ENCODE measurements at places on chromosomes 3 and 15.

DNA sequence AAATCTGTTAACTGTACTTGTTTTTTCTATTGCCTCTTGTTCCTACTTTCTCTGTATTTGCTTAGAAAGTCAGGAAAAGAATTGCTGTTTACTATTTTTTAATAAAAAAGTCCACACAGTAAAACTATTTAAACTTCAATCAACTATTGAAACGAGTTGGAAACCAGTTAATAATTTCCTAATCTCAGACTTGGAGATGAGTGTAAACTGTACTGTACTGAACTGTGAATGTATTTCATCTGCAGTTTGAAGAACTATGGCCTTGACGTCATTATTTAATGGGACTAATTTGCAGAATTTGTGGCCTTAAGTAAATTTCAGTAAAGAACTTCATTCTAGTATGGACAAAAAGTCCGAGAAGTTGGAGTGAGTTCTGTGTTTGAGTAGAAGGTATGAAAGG, 89.1 kb downstream of the LRRC28 start:
- no peaks in the 10 kb centered on the region for H3K36me3 ChIP-seq
- peaks cover 14% of the 10 kb centered on the region for H3K4me1 ChIP-seq

DNA sequence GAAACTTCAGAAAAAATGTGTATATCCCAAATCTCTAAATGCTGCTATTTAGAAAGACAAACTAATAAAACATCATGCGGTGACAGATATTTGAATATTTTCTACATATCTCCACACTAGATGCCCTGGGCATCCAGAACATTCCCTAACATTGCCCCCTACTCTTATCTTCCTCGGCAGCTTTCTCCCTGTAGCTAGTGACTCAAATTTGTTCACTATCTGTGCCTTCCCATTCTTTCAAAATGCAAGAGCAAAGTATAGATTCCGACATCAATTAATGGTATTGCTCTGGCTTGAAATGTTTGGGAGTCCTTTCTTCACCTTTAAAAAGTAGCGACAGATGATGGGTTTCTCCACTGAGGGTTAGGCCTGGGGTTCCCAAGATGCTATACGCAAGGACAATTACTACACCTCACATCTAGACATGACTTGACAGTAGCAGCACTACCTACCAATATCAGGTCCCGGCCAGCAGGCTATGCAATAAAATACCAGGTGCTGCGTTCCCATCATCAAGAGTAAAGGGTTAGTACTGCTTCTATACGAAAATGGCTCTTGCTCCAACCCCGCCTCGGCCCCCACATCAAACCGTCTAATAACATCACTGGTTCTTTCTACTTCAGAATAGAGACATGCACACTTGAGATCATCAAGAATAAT, 631 bp downstream of the UBR1 start:
- peaks cover 8% of the 10 kb centered on the region for H3K36me3 ChIP-seq
- H3K4me1 ChIP-seq = 0 out of 2 replicates have a peak, but pooled peaks cover 2% of the 10 kb centered on the region
- DNase-seq = peak; percentile 5
- H3K27ac ChIP-seq = peak overlapping the region; percentile 78
- peak overlapping the region; percentile 85 for H3K4me3 ChIP-seq

- peak overlapping the region; percentile 79 for H3K27ac ChIP-seq
- no peak overlapping the region for H3K4me3 ChIP-seq
- H3K27me3 ChIP-seq = no peaks in the 10 kb centered on the region
- H3K36me3 ChIP-seq = peaks cover 27% of the 10 kb centered on the region
- peaks cover 11% of the 10 kb centered on the region for H3K4me1 ChIP-seq
Measured at GRCh38 chr3:43707998-43708397, 17.3 kb downstream of the ABHD5 start.

DNA sequence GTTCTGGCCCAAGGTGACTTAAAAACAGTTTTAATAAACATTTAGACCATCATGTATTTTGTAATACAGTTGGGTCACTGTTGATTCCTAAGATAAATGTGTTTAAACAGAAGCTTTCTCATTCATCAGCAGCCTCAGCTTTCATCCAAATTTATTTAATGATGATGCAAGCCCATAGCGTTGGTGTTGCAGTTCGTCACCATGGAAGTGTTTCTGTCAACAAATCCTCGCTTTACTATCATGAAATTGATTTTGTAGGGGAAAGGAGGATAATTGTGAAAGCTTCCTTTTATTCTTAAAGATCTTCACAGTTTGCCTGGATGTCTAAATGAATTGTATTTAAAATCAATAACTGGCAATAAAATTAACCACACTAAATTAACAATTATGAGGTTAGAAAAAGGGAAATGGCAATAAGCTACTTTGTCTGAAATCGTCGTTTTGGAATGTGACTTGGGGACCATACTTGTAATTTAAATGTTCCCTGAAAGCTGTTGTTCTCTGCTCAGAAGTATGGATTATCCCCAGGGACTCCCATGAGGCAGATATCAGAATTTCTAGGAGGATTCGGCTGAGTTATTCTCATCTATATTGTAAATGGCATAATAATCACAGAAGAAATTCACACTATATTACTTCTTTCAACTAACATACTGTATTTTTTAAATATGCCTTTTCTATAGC, 29.0 kb downstream of the CMSS1 start:
- H3K27ac ChIP-seq = no peak overlapping the region
- H3K27me3 ChIP-seq = no peaks in the 10 kb centered on the region
- H3K4me1 ChIP-seq = peaks cover 15% of the 10 kb centered on the region

DNA sequence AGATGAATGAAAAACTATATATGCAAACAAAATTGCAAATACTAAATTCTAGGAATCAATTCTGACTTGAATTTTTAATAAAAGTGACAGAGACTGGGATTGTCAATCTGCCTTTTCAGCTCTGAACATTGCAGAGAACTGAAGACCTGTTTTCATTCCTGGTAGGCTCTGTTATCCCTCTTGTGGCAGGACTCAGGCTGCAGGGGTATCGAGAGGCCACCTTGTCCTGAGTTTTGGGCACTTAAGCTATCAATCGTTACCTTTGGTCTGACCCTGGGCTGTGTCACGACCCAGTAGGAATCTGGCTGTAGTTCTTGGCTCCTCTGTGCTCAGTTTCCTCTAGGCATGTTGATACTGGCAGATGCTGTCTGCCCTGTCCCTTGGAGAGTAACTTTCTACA, 238.0 kb downstream of the CACNA2D3 start:
- no peaks in the 10 kb centered on the region for H3K36me3 ChIP-seq
- H3K27me3 ChIP-seq = no peaks in the 10 kb centered on the region
- DNase-seq = no peak

DNA sequence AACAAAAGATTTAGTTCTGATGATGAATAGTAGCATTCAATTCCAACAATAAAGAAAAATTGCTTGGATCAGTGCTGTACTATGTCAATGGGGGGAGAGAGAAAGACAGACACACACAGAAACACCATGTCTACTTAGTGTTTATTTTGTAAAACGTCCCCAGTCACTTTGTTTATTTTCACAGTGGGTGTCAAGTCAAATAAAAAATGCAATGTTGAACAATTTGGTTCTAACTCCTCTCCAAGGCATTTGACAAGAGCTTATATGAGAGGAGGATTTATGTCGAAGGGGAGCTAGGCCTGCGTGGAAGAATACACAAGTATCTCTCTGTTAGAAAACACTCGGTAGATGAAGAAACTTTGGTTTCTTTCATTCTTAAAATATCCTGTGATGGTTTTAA, 201.7 kb upstream of the SLC2A2 start:
- H3K36me3 ChIP-seq = peaks cover 1% of the 10 kb centered on the region
- no peak overlapping the region for H3K4me3 ChIP-seq
- peaks cover 2% of the 10 kb centered on the region for H3K4me1 ChIP-seq

DNA sequence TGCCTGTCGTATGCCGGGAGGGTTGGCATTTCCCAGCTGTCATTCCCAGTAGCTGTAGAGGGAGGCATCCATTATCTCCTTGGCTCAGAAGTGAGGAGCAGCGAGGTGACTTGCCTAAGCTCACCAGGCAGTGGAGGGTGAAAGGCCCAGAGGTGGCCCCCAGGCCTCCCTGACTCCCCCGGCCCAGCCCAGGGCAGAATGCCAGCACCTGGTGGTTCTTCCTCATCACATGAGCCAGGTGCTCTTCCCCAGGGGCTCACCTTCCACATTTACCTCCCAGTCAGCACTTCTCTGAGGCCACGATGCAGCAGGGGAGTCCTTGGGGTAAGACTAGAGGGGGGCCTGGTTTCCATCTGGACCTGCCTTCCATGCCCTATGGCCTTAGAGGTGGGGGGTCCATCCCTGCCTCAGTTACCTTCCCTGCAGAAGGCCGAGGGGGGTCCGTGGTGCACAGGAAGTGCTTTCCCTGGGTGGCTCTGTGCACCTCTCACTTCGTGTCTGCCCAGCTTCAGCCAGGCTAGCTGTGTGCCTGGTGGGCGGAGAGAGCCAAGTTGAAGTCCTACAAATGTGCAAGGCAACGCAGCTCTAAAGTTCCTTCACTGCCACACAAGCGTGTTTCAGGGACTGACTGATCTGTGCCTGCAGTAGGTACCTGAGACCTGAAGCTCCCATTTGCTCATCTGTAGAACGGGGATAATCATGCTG, 70.3 kb upstream of the PLXNA1 start:
- peaks cover 6% of the 10 kb centered on the region for H3K4me1 ChIP-seq
- DNase-seq = no peak
- no peaks in the 10 kb centered on the region for H3K36me3 ChIP-seq
- no peak overlapping the region for H3K27ac ChIP-seq

GRCh38 chr15:38454696-38455090, 766 bp downstream of the FAM98B start:
- 0 out of 2 replicates have a peak, but pooled peaks cover 3% of the 10 kb centered on the region for H3K27me3 ChIP-seq
- peak overlapping the region; percentile 98 for H3K27ac ChIP-seq
- peaks cover 4% of the 10 kb centered on the region for H3K36me3 ChIP-seq
- peaks cover 3% of the 10 kb centered on the region for H3K4me1 ChIP-seq
- H3K4me3 ChIP-seq = peak overlapping the region; percentile 87
- DNase-seq = peak; percentile 19

- no peak overlapping the region for H3K4me3 ChIP-seq
- no peak for DNase-seq
- H3K36me3 ChIP-seq = no peaks in the 10 kb centered on the region
- no peaks in the 10 kb centered on the region for H3K27me3 ChIP-seq
- H3K27ac ChIP-seq = no peak overlapping the region
Measured at GRCh38 chr3:161139686-161140085, 34.5 kb upstream of the B3GALNT1 start.

- no peak overlapping the region for H3K27ac ChIP-seq
- H3K4me3 ChIP-seq = no peak overlapping the region
- H3K4me1 ChIP-seq = peaks cover 3% of the 10 kb centered on the region
- peak; percentile 27 for DNase-seq
- no peaks in the 10 kb centered on the region for H3K36me3 ChIP-seq
Measured at GRCh38 chr3:44981220-44981619, 5.2 kb downstream of the EXOSC7 start.

DNA sequence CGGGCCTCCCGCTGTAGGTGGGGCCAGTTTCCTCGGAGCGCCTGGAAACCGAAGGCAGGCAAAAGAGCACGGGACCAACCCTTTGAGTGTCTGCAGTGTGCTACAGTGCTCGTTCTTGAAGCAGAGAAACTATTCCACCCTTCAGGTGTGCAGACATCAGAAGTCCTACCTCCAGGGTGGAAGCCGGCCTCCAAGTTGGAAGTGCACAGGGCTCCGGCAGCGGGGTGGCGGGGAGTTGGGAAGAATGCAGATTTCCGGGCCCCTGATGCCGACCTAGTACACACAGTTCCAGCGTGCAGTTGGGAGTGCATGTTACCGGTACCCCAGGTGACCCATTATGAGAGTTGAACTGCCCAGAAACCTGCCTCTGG, 3.0 kb downstream of the KLF13 start:
- H3K27me3 ChIP-seq = no peaks in the 10 kb centered on the region
- H3K4me3 ChIP-seq = no peak overlapping the region
- DNase-seq = no peak
- no peaks in the 10 kb centered on the region for H3K36me3 ChIP-seq
- H3K4me1 ChIP-seq = peaks cover 7% of the 10 kb centered on the region

GRCh38 chr15:82184776-82185175, 77.8 kb downstream of the EFL1 start:
- H3K4me3 ChIP-seq = no peak overlapping the region
- no peak overlapping the region for H3K27ac ChIP-seq
- H3K36me3 ChIP-seq = no peaks in the 10 kb centered on the region

DNA sequence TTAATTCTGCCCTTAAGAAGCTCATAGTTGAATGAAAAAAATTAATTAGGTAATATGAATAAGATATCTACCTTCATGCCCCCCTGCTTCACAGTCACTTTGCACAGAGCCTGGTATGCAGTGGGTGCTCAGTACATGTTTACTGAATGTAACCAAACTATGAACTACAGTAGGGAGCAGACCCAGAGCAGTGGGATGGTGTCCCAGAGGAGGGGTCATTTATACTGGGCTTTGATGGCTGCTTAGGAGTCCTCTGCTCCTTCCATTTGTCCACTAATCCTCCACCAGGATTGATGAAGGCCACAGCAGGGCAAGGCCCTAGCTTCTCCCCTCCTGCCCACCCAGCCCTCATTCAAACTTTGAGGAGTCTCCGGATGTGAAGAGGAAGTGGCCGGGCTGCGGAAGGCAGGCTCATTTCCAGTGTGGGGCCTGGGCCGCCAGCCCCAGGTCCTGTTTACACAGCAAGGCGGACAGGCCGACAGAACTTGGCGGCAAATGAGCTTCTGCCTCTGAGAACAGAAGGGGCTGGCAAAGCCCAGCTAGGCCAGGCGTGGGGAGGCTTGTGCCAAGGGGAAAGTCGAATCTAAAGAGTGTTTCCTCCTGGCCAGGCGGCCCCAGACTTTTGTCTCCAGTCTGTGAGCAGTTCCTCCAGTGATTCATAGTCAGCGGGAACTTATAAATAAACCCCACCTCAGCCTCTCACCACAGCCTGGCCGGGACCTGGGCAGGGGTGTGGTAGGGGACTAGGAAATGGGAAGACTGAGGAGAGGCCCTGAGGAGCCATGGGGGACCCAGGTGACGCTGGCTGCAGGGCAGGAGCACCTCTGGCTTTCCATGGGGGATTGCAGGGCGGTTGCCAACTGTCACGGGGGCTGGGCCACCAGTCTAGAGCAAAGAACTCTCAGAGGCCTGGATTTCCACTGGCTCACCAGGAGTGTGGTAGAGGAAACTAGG, 51.6 kb upstream of the LCTL start:
- H3K27me3 ChIP-seq = 0 out of 2 replicates have a peak, but pooled peaks cover 2% of the 10 kb centered on the region
- no peak overlapping the region for H3K4me3 ChIP-seq
- no peaks in the 10 kb centered on the region for H3K36me3 ChIP-seq

- H3K36me3 ChIP-seq = no peaks in the 10 kb centered on the region
- H3K27me3 ChIP-seq = no peaks in the 10 kb centered on the region
- H3K4me1 ChIP-seq = no peaks in the 10 kb centered on the region
Measured at GRCh38 chr3:120040813-120041377, 53.4 kb downstream of the GSK3B start.

- no peaks in the 10 kb centered on the region for H3K36me3 ChIP-seq
- no peak overlapping the region for H3K27ac ChIP-seq
- H3K4me3 ChIP-seq = no peak overlapping the region
Measured at GRCh38 chr15:77013776-77014131, 18.8 kb downstream of the PSTPIP1 start.

DNA sequence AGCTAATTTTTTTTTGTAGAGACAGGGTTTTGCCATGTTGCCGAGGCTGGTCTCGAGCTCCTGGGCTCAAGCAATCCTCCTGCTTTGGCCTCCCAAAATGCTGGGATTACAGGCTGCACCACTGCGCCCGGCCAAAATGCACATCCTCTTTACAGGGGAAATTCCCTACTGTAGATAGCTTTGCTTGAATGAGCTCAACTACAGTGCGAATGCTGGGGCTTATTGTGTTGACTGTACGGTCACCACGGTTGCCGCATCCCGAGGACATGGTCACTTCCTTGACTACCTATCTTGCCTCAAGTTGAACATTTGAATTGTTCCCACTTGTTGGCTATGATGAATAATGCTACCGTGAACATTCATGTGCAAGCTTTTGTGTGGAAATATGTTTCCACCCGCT, 5.3 kb upstream of the MTFMT start:
- no peak for DNase-seq
- no peaks in the 10 kb centered on the region for H3K27me3 ChIP-seq
- H3K36me3 ChIP-seq = no peaks in the 10 kb centered on the region

All from IMR-90 (cell line).